ENCODE measurements at places on chromosomes 11 and 22. TPM values are rescaled to one million over a fixed set of nuclear protein-coding genes. Genes with fewer than 3 reads are reported as not detected.
A peak's percentile ranks its signal among the peaks of the same experiment; 100 is the strongest.

Gene MYRF
- 3.5 TPM for total RNA-seq

- no peak for DNase-seq
These were observed 569.7 kb downstream of the NTM start for GRCh38 chr11:131940126-131940525.

- DNase-seq = peak; percentile 90
These were observed at the start of gene CEP126 for GRCh38 chr11:101914738-101915426. Gene CEP126, plus strand, starts transcription at chr11:101915010. Its CDS starts 275 bp downstream, at chr11:101915285.

Gene SYT13
- total RNA-seq = 1.7 TPM

Gene OR51B4
- total RNA-seq = not detected

DNA sequence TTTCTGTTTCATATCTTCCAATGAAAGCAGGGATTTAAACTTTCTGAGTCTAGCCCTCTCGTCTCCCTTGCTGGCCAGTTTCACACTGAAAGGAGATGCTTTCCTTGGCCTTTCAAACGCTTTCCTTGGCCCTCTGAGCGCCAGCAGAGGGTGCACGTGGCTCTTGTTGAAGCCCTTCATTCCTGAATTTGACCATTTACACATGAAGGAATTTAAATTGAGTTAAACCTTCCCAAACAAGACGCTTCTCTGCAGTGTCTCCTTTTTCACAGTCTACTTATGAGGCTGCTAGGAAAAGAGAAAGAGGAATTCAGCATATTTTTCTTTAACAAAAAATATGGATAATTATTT, 21.6 kb downstream of the NNMT start:
- DNase-seq = peak; percentile 7

- DNase-seq = no peak
These were observed 933 bp downstream of the OLFML1 start for GRCh38 chr11:7486098-7486780.

DNA sequence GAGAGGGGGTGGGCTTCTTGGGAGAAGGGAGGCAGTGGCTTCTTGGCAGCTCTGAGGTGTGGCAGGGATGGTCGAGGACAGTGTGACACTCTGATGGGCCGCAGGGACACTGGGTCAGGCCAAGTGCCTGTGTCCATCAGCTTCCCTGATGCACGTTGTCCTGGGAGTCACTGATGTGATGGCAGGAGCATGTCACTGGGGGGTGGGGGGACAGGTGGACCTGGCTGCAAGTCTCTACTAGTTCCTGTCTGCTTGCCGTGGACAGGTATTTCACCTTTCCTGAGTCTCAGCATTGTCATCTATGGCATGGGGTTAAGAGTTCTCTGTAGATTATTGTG, 592.9 kb downstream of the TBC1D22A start:
- DNase-seq = no peak

- no peak for DNase-seq
These were observed 2.2 kb downstream of the C11orf24 start for GRCh38 chr11:68269414-68270081.

DNA sequence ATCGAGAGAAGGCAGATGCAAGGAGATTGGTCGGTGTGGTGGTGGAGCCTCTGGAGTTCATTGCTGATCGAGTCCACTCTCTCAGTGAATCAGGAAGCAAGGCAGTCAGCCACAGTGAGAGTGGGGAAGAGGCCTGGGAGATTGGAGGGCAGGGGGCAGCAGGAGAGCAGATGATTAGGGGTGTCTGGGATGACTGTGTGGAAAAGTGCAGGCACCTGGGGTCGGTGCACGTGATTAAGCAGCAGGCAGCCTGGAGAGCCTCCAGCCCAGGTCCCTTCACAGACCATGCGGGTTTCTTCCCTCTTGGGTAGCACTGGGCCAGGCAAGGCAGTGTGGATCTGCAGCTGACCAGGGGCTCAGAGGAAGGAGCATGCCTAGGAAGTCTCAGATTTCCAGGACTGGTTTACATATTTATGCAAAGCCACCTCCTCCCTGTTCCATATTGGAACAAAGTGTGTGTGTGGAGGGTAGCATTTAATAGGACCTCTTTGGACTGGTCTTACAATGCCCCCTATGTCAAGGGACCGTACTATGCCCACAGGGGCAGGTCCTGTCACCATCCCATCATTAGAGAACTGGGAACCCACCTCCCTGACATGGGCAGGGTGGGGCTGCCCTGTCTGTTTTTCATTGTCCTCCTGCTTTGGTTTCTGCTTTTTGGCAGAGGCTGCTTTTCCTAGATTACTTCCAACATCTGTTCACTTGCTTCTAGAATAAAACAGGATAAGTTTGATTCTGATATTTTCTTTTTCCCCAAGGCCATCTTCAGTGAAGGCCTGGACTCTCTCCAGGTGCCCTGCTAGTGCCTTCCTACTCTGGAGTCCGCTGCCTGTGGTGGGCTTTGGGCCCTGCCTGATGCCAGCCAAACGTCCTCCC, 14.0 kb upstream of the GDPD5 start:
- no peak for DNase-seq

DNA sequence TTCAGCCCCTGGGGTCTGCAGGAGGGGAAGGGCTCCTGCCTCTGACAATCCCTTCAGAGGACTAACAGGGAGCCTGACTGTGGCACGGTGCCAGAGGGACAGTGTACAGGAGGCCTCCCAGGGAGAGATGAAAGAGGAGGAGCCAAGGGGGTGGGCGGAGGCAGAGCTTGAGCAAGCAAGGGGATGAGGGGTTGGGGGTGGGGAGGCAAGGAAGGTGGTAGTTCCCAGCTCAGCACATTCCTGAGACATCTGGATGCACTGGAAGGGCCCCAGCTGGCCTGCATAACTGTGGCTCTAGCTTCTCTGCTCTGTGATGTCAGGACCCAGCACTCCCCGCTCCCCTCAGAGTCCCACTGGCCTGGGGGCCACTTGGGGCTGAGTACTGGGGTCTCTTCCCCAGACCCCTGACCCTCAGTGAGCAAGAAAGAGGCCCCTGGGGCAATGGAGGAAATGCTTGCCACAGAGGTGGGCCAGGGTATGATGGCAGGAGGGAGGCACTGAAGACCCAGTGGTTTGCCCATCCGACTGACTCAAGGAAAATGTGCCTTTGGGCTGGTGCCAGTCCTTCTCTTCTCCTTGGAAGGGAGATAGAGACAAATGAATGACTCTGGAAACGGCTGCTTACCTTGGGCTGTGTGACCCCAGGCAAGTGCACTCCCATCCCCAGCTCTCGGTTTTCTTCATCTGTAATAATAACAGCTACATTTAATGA, 13.3 kb downstream of the CREB3L1 start:
- no peak for DNase-seq

DNA sequence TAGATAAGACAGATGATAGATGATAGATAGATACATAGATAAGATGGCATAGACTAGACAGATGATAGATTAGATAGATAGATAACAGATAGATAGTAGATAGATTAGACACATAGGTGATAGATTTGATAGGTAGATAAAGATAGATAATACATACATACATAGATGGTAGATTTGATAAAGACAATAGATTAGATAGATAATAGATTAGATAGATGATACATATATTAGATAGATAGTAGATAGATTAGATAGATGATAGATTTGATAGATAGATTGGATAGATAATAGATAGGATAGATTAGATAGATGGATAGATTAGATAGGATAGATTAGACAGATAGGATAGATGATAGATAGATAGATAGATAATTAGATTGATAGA, 327.6 kb downstream of the BRD1 start:
- DNase-seq = no peak

GRCh38 chr11:72265951-72266350, 22.0 kb upstream of the PHOX2A start:
- no peak for DNase-seq

GRCh38 chr11:13552784-13553183, 57.0 kb upstream of the PTH start:
- DNase-seq = no peak

Gene MMP27
- total RNA-seq = not detected

DNA sequence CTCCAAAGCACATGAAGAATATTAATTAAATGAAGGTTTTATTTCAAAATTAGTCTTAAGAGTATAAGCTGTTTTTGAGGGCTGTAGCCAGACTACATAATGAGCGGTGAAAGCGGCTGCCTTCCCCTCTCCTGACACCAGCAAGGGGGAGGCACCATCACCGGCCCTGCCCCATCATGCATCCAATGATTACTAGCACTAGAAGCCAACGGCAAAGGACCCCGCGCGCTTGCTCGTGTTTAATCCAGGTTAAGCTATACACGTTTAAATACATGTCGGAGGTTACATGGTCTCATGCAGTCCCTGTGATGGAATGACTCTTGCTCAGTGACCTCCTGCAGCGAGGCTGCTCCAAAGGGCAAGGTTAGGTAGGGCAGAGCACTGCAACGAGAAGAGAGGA, 50.3 kb downstream of the FEZ1 start:
- no peak for DNase-seq

DNA sequence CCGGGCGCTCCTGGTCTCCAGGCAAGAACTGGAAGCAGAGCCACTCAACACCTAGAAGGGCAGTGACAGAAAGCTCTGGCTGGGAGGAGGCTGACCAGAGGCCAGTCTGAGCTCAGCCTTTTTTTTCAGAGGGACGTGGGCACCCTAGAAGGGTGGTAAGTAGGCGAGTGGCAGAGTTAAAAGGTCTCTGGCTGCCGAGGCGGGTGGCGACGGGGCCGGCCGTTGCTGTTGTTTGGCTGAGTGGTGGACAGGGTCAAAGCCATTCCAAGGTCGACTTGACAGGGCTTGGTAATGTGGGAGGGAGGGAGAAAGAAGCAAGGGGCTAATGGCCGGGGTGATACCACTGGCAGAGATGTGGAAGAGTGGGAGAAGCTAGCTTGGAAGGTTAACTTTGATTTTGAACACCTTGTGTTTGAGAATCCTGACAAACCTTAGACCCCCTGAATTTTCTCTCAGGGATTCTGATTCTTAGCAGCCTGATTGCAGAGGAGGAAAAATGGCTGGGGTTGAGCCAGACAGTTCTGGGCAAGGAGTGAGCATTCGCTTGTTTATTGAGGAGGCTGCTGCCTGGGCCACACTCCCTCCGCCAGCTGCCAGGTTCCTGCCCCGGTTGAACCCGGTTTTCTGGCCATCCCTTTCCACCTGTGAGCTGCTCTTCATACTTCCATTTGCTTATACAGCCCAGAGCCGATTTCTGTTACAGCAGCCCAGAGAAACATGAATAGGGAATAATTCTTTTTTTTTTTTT, 868 bp upstream of the SYCE3 start:
- no peak for DNase-seq

DNA sequence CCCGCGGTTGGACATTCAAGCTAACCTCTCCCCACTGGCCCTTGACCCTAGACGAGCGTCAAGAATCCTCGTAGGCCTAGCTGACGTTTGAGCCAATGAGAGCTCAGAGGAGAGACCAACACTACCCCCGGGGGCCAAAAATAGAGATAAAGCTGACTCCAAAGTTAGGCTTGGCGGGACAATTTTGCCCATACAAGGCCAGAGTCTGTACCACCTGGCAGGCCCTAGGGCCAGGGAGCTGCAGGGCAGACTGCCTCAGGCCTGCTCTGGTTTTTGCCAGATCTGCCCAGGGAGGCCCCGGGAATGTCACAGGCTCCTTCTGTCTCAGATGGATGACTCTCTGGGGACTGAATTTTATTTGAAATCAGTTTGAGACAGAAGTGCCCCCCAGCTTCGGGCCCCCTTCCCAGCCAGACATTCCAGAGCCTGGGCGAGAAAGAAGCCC, 40.8 kb upstream of the ACCSL start:
- no peak for DNase-seq

Gene C11orf98
- total RNA-seq = 115 TPM

- no peak for DNase-seq
These were observed 18.3 kb upstream of the PKNOX2 start for GRCh38 chr11:125146232-125146631.

GRCh38 chr11:121886996-121887395, 229.0 kb downstream of the BLID start:
- DNase-seq = no peak

- DNase-seq = no peak
These were observed 4.7 kb downstream of the ANO1 start for GRCh38 chr11:70082829-70083228.

Gene BTG4
- not detected for total RNA-seq

GRCh38 chr22:24550028-24550901, 4.7 kb downstream of the GUCD1 start:
- no peak for DNase-seq

DNA sequence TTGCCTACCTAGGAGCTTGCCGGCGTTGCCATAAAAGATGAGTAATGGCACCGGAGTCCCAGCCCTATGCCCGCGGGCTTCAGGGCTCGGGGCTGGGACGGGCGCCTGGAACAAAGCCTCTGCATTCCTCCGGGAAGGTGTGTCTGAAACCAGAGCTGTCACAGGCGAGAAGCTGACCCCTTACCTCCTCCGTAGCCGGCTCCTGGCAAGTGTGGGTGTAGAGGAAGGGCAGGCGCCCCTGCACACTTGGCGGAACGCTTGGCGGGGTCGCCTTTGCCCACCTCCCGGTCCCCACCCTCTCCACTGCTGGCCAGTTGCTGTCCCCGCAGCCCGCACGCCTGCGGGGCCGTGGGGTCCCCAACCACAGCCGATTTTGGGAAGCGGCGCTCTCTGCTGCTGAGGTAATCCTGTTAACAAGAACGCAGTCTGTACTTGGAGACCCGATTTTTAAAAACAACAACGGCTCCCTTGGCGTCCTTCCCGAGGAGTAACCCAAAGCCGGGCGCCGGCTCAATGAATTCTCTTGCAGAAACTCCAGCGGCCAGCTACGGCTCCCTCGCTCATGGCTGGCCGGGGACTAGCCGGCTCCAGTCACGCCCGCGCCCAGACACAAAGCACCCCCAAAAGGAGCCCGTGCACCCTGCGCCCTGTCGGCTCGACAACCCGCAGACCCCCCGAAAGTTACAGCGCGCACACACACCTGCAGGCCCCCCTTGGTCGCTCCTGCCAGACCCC, 89.2 kb downstream of the PLEKHA7 start:
- peak; percentile 11 for DNase-seq

Gene DDTL
- total RNA-seq = not detected

DNA sequence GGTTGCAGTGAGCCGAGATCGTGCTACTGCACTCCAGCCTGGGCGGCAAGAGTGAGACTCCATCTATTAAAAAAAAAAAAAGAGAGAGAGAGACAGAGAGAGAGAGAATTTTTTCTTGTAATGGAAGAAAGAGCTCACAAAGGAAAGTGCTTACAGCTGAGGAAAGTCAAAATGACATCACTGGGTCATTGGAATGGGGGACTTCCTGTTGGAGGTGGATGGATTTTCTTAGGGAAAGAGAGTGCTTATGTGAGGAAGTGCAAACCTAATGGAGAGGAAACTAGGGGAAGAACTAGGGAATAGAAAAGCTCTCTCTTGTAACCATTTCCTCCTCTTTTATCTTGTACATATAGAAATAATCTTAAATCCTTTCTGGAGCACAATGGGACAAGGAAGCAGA, 6.3 kb upstream of the PIWIL4 start:
- no peak for DNase-seq

GRCh38 chr11:34448223-34448994, 9.7 kb downstream of the CAT start:
- DNase-seq = no peak

DNA sequence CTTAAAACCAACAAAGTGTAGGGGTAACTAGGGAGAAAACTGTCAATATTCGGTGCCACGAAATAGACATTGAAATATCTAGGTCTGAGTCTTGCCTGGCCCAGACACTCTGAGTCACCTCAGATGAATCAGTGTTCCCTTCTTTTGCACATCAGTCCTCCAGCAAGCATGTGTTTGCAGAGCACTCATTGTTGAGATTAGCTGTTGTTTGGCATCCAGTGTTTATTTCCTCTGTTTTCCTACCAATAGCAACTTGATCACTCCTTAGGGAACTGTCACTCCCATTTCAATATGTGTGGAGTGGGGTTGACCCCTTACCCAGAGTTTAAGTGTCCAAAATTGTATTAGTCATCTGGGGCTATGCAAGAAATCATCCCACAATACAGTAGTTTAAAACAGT, 4.7 kb upstream of the ASCC2 start:
- DNase-seq = no peak

GRCh38 chr11:81707881-81708280, 1025.8 kb downstream of the FAM181B start:
- no peak for DNase-seq
